ENCODE measurements at places on chromosomes 5 and 9. TPM values are rescaled to one million over a fixed set of nuclear protein-coding genes. Genes with fewer than 3 reads are reported as not detected.

The MCIDAS gene
- total RNA-seq, result 1.2 TPM

The GPR21 gene
- total RNA-seq, result not detected

The OR1J2 gene
- total RNA-seq, result not detected

The UIMC1 gene
- total RNA-seq, result 41.7 TPM

The PSD2 gene
- total RNA-seq, result 0.01 TPM

The SURF6 gene
- total RNA-seq, result 25.0 TPM

The FGF10 gene
- total RNA-seq, result not detected

The SLC27A6 gene
- total RNA-seq, result 0.03 TPM

The C9 gene
- total RNA-seq, result not detected

The PCDHGB1 gene
- total RNA-seq, result 1.9 TPM

The SLC36A2 gene
- total RNA-seq, result not detected

The GBA2 gene
- total RNA-seq, result 31.7 TPM

The NUP155 gene
- 20.5 TPM for total RNA-seq

The CTSL gene
- total RNA-seq, result 617 TPM

The BAAT gene
- total RNA-seq, result 0.31 TPM

The CDH9 gene
- not detected for total RNA-seq

The MEIKIN gene
- total RNA-seq, result not detected

The PCDHB13 gene
- 0.06 TPM for total RNA-seq

The PCDHGB7 gene
- 0.03 TPM for total RNA-seq

The SLC1A3 gene
- 0.05 TPM for total RNA-seq

The LCN15 gene
- total RNA-seq, result not detected
